ENCODE measurements at places on chromosomes 1 and 21.

GRCh38 chr1:154697710-154698109 is 89.7 kb upstream of the ADAR start:
- no peak for DNase-seq

GRCh38 chr1:215475796-215476481 is 91.2 kb upstream of the KCTD3 start:
- DNase-seq = no peak

GRCh38 chr1:203464226-203464625 is 11.4 kb upstream of the PRELP start:
- DNase-seq = no peak

- DNase-seq = no peak
These were observed 99.5 kb upstream of the LYPLAL1 start for GRCh38 chr1:219074084-219074728.

- DNase-seq = no peak
These were observed 84.1 kb upstream of the ZNF326 start for GRCh38 chr1:89910780-89911179.

DNA sequence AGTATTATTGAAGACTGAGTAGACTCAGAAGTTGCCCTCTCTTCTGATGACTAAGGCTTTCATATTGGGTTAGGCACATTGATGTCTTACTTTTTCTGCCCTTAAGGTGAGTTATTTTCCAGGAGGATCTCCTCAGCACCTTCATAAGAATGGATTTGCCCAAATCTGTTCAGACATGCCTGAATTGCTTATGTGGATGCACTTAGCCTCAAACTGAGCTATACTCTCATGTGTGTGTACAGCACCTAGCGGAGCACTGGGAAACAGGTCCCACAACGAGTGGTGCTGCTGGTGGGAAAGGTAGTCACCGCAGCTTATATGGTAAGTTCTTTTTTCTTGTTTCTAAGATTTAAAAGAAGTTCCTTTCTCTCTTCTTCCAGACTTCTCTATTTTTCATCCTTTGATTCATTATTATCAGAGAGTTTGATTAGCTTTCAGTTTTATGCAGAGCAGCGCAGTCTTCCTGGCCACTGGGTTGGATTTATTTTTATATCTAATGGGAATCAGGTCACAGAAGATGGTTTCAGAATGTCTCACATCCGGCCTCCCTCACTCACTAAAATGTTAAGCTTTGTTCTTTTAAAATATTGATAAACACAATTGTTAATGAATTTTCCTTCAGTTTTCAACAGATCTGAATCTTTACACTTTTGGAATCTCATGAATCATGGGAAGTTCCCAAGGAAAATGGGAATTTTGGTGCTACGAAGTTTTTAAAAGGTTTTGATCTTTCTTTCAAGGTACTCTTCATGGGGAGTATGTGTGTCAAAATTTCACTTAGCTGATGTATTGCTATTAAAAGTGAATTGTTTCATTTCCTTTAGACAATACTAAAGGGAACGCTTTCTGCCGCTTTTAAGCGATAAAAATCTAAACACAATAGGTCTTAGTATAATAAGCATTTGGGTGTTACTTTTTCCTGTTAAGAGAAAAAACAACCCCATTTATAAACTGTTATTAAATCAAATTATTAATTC is 58.5 kb downstream of the EXTL2 start:
- no peak for DNase-seq

- DNase-seq = no peak
These were observed 160.3 kb downstream of the PCBP3 start for GRCh38 chr21:45803618-45804340.

DNA sequence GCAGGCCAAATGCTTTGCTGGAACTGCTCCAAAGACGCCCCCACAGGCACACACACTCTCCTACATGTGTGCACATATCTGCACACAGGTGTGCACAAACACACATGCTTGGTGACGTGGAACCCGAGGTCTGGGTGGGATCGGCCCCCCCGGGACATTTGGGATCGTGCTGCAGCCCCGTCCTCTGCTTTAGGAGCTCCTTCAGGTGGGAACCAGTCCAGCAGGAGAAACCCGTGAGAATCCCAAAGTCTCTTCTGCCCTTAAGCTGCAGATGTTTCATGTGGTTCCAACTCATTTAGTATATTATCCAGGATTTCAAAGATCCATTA is 38.6 kb downstream of the UBE2G2 start:
- no peak for DNase-seq

DNA sequence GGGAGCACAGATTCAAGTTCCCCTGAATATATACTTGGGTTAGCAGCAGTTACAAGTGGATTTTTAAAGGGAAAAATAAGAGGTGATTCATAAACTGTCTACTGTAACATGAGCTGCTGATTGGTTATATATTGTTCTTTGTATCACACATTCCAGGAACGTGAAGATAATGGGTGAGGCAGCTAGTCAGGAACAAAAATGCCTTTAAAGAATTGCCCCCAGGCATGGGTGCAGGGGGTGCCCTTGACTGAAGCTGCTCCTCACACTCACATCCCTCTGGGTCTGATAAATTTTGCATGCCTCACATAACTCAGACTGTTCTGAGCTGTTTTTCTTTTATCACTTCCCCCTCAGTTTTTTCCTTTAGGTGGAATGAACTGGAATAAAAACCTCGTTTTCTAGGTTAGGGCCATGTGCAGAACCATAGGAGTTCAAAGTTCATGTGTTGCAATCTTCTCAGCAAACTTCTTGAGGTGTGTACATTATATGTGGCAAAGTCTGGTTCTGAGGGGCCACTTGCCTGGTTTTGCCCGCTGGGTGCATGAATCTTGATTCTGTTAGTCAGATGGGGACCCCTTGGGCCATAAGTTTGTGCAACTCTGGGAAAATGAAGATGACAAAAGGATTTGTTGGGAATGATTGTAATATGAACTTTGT is 21.1 kb downstream of the TBX19 start:
- DNase-seq = no peak

DNA sequence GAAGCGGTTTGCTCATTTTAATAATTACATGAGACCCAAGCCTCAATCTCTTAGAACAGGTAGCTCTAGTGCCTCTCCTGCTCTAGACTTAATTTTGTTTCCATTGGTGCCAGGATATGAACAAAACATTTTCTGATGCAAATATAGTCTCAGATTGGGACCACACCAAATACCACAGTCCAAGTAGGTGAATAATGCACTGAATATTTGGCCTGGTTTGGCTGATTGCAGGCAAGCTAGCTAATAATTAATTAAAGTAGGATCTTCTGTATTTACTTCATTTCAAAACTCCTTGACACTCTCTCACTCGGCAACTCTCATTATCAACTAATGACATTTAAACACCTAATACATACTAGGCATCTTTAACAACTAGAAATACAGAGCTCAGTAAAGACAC is 219.6 kb downstream of the LTN1 start:
- DNase-seq = no peak

- peak; percentile 77 for DNase-seq
These were observed at the start of gene FMN2 for GRCh38 chr1:240091614-240092300. Gene FMN2, plus strand, starts transcription at chr1:240091883. Its CDS starts 227 bp downstream, at chr1:240092110.

DNA sequence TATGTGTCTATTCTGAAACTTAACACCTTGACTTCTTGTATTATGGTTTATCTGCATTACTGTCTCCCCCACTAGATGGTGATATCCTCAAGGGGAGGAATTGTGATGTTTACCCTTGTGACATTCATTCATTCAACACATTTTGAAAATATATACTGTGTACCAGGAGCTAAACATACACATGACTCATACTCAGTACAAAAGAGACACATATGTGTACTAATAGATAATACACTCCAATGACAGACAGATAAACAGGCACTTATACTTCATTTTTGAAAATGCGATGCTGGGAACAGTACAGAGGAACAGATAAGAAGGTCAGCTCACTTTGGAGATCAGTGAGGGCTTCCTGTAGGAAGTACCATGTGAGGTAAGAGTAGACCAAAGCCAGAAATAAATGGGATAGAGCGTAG is 8.9 kb upstream of the RAB3GAP2 start:
- peak; percentile 22 for DNase-seq

DNA sequence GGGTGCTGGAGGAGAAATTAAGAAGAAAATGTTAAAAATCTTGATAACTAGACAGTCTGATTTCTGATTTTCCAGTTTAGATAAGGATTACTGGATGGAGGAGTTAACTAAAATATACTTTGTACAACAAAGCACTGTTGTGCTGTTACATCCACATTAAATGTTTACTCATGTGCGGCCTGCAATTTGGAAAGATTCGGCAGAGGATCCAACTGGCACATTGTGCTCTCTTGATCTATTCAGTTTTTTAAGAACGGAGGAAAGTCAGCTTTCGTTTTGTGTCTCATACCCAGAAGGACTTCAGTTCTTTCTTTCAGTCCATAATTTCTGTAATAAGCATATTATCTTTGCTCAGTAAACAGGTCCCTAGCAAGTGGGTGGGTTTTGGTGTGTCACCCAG is 52.5 kb downstream of the UCK2 start:
- DNase-seq = no peak

DNA sequence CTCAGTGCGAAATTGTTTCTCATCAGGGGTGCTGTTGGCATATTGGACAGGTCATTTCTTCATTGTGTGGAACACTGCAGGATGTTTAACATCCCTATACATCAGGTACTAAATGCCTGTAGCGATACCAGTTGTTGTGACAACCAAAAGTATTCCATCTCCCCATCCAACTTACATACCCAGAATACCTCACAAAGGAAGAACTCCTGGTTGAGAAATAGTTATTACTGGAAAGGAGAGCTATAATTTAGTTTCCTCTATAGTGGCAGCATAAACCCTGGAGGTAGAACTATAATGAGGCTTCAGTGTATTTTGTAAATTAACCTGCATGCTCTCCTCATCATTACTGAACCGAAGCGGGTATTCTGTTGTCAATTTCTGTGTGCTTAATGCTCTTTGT is 45.1 kb downstream of the IVNS1ABP start:
- DNase-seq = no peak

Measured in Ammon's horn (tissue), 1 donor.